ENCODE measurements at places on chromosomes 12 and 14.
A peak's percentile ranks its signal among the peaks of the same experiment; 100 is the strongest.

DNA sequence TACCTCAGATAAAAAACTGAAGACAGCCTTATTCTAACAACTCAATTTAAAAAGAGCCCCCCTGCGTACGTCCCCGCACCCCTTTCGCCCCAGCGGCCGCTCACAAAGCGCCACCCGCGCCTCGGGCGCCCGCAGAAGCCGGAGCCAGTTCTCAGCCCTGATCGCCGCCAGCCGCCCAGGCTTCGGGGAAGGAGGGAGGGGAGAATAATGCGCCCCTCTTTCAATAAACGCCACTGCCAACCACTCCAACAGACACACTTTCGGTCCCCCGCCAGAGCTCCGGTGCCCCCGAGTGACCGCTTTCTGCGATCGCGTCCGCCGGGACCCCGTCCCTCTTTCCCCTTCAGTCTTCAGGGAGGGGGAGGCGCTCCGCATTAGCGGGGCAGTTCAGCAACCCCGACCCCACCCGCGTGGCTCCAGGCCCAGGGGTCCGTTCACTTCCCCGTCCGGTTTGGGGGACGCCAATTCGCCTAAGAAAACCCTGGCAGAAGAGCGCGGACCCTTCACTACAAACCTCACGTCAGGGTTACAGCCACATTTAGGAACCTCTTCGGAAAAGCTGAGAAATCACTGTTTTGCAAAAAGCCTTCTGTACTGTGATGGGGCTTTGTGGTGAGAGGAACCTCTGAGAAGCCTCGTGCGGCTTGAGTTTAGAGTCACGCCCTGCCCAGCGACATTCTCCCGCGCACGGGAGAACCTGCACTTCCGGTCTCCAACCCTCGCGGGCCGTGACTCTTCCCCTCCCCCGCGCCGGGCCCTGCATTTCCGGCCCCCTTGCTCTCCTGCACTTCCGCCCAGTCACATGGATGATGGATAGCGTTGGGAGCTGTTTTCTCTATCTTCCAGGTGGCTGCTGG lies 18.7 kb downstream of the FOXG1 start:
- DNase-seq, result no peak

- DNase-seq, result no peak
These were observed 192.0 kb downstream of the SYT10 start for GRCh38 chr12:33247625-33248024.

GRCh38 chr12:4796694-4797482 lies 76.7 kb downstream of the GALNT8 start:
- DNase-seq, result no peak

DNA sequence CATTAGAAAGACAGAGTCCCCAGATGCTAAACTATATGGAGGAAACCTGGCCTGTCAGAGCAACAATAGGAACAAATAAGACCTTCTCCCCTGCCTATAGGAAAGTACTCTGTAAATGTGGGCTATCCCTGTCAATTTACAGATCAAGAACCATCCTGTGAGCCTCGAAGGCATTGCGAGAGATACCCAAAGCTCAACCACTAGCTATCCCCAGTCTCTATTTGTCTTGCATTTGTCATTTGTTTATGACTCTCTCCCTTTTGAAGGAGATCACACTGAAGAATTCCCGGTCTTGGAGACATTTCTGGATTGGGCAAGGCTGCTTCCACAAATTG lies 42.7 kb upstream of the DHRS4 start:
- no peak for DNase-seq

DNA sequence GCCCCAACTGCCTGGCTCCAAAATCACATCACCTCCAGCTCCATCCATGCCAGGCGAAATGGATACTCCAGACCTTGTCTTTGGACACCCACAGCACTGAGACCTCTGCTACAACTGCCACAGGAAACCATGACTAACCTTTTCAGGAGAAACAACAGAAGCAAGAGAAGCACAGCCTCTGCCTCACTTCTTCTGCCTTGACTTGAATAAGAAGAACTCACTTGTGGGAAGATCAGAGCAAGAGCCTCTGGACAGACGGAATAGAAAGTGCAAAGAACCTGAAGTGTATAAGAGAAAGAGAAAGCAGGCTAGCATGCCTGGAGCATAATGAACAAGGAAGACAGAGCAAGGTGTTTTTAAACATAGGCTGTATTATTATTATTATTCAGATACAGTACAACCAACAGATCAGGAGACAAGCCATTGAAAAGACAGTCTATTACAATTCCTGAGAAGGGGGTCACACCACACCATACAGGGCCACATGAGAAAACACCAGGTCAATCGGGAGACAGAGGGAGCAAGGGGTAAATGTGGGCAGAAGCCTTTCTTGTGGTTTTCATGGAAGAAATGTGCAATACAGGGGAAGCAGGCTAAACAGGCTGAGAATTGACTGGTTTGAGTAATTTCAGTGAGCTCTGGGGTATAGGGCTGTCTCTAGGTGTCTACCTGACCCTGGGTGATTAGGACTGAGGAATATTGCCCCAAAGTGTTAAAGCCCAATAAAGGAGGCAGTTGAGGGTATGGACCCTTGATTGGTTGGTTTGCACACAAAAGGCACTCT lies 7.4 kb upstream of the OR10P1 start:
- DNase-seq, result no peak

DNA sequence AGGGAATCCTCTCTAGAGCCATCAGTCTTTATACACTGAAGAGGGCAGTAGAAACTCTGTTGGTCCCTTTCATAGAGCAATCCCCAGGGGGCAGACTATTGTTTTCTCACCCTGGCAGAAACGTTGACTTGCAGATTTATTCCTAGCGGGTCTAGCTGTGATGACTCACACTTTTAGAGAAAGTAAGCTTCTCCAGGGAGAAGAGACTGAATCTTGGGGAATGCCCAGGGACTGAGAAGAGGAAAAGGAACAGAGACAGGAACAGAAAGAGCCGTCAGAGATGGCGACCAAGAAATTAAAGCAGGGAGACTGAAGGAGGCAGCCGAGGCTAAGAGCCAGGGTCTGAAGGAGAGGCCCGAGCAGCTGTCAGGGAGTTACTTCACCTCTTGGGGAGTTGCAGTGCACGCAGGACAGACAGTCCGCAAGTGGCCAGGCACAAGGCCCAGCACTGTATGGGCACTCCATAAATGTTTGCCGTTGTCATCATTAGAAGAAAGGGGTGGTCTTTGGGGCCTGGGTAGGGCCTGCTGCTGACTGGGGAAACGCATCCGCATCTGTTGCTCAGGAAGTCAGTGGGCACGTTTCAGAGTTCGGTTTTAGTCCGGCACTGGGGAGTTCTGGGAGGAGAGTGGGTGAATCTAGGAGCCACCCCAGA lies 13.0 kb downstream of the PLEKHG6 start:
- peak; percentile 72 for DNase-seq

DNA sequence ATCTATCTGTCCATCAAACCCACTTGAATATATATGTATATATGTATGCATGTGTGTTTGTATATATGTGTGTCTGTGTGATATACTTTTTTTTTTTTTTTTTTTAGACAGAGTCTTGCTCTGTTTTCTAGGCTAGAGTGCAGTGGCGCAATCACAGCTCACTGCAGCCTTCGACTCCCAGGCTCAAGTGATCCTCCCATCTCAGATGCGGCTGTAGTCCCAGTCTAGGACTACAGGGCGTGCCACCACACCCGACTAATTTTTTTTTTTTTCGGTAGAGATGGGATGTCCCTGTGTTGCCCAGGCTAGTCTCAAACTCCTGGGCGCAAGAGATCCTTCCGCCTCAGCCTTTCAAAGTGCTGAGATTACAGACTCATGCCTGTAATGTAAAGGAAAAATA lies 13.0 kb upstream of the APOBEC1 start:
- no peak for DNase-seq

- DNase-seq, result no peak
These were observed 69.2 kb upstream of the ETV6 start for GRCh38 chr12:11580125-11580751.

DNA sequence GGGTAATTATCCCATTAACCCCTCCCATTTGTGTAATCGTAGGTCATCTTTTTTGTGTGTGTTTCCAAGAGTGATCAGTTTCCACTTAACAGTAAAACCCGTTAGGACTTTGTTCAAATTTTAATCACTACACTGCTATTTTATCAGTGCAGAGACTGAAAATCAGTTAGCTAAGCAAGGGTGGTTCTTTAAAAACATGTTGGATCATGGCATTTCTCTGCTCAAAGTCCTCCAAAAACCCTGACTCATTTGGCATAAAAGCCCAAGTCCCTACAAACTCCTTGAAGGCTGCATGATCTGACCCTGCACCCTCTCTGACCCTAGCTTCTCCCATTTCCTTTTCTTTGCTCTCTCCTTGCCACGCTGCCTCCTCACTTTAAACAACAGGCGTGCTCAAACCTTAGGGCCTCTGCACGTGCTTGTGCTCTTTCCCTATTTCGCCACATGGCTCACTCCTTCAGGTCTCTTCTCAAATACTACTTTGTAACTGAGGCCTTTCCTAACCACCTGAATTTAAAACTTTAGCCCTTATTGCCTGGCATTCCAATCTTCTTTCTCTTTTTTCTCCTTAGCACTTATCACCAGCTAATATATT lies 13.2 kb upstream of the OVCH1 start:
- DNase-seq, result no peak

- DNase-seq, result no peak
These were observed 34.5 kb downstream of the ERO1A start for GRCh38 chr14:52660832-52661231.

DNA sequence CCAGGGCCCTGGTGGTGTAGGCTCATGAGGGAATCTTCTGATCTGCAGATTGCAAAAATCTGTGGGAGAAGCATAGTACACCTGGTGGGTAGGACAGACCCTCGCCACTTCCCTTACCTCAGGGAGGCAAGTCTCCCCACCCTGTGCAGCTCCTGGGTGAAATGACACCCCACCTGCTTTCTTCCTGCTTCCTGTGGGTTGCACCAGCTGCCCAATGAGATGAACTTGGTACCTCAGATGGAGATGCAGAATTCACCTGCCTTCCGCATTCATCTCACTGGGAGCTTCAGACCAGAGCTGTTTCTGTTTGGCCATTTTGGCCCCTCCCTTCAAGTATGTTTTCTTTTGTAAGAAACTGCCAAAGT lies 4.7 kb downstream of the CLEC2D start:
- no peak for DNase-seq

GRCh38 chr14:31933716-31934115 lies 143.4 kb upstream of the ARHGAP5 start:
- DNase-seq, result peak; percentile 45

GRCh38 chr14:104116756-104117340 lies 21.5 kb upstream of the KIF26A start:
- DNase-seq, result no peak

- no peak for DNase-seq
These were observed 16.7 kb downstream of the DCAF4 start for GRCh38 chr14:72942934-72943333.

DNA sequence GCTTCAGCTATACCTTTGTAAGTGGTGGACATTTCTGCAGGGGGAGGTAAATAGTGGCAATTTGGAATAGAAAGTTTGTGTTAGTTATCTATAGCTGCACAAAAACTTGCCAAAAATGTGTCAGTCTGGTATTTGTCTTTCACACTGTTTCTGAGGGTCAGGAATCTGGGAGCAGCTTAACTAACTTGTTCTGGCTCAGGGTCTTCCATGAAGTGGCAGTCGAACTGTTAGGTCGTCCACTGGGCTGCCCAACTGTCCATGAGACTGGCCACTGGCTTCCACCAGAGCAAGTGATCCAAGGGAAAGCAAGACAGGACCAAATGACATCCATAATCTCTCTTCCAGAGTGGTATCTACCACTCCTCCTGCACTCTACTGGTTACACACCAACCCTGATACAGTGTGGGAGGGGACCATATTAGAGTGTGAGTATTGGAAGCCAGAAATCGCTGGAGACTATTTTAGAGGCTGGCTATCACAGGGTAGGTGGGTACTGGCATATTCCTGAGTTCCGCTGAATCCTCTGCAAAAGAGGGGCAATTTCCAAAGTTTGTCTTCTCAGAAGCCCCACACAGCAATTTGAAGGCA lies 60.9 kb downstream of the DYRK2 start:
- no peak for DNase-seq

GRCh38 chr12:51814311-51815088 lies 34.0 kb downstream of the FIGNL2 start:
- peak; percentile 69 for DNase-seq

DNA sequence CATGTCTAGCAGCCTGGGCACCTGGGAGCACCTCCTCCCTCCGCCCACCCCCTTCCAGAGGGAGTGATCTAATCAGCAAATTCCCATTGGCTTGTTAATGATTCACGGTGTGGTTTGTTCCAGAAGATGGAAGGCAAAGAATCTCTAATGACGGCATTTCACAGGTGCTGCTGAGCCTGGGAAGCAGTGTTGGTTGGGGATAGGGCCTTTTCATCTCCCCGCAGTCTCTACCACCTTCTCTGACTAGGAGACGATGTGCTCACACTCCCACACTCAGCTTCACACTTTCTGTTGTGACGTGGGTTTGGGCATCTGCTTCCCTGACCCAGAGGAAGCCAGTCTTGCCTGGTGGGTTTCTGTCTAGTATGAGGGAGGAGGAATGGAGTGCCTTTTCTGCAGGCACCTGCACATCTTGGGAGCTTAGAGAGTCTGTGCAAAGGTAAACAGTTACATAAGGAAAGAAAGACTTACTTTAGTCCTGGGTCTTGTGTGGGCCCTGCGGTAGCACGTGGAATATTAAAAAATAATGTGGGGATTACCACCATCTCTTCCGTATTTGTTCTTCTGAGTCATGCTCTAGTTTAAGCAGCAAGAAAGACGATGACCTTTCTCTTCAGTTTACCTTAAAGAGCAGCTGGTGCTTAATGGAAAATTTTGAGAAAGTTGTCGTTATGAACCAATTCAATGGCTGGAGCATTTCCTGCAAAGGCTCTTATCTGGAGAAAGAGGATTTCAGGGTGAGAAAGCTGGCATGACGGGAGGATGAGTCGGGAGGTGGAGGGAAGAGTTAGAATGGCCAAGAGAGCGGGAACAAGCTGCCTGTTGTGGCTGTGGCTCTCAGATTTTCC lies 70.6 kb upstream of the ARHGAP5 start:
- DNase-seq, result no peak

GRCh38 chr12:122732170-122732569 lies 1.5 kb upstream of the HCAR1 start:
- DNase-seq, result no peak

- DNase-seq, result no peak
These were observed 54.5 kb upstream of the MMP17 start for GRCh38 chr12:131773582-131774221.

DNA sequence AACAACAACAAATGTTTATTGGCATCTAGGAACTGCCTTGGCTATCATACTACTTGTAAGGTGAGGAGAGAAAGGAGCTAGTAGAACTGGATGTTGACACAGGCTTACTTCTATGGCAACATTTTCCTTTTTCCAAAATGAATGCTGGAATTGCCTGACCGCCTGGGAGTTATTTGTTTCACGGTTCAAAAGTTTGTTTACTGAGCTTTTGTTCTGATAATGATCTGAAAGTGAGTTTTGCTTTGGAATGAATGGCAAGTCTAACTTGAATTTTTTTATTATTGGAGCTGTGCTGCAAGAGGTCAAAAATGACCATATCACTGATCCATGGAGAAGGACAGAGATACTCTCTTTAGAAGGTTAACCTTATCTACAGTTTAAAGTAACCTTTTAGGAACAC lies 183.5 kb upstream of the CAND1 start:
- DNase-seq, result no peak

- peak; percentile 3 for DNase-seq
These were observed 5.9 kb upstream of the KRT3 start for GRCh38 chr12:52801773-52802172.

GRCh38 chr12:132559652-132560363 lies 50.6 kb downstream of the LRCOL1 start:
- peak; percentile 86 for DNase-seq

- peak; percentile 0 for DNase-seq
These were observed 256.3 kb upstream of the SFSWAP start for GRCh38 chr12:131454418-131455217.

Measured in NCI-H345 (cell line).